ENCODE measurements at places on chromosomes 1 and 21.
A peak's percentile ranks its signal among the peaks of the same experiment; 100 is the strongest.

DNA sequence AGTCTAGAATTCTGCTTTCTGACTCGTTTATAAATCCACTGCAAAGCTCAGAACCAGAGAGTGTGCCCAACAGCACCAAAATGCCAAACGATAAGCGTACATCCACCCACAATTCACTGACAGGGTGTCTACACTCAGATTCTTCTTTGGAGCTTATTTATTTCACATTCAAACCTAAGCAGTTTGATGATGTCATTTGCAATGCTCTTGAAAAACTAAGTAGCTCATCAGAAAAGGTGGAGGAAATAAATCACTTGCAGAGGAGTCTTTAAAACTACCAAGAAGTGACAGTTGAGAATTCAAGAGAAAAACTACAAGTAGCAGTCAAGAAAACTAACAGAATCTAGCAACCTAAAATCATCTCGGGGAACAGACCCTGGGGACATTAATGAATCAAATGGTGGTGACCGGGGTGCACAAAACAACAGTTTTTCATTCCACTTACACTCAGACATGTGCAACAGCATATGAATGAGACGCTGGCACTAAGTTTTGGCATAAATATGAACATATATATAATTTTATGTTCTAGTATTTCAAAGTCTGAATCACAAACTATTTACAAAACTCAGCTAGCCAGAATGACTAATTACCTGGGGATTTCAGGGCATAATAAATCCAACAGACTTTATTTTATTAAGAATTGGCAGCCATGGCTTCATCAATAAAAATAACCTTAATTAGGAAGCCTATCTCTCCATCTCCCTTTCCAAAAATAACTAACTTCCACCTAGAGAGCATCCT, 119.4 kb downstream of the SIPA1L2 start:
- no peak for DNase-seq

DNA sequence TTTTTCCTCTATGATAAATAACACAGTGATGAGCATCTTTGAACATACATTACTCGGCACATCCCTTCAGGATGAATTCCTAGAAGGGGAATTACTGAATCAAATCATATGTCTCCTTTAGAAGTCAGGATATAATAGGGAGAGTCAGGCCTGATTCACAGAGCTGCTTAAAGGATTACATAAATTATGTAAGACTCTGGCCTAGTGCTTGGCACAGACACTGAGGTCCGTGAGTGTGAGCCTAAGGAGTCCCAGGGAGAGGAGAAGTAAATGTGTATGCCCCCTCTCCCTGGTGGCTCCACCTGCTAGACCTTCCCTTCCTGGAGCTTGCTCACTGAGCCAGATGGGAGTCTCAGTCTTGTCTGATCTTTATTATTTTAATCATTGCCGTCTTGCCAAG, 8.6 kb upstream of the FOXE3 start:
- peak; percentile 47 for DNase-seq

GRCh38 chr1:106978477-106979322, 77.8 kb upstream of the PRMT6 start:
- peak; percentile 2 for DNase-seq

- DNase-seq = peak; percentile 67
Observed at GRCh38 chr1:246930830-246931548, 759 bp downstream of the AHCTF1 start.

- no peak for DNase-seq
Observed at GRCh38 chr1:13494712-13495111, 19.1 kb downstream of the LRRC38 start.

GRCh38 chr1:25819491-25820246, at the start of gene MTFR1L:
Gene MTFR1L, plus strand, starts transcription at chr1:25819954. Its CDS starts 3,151 bp downstream, at chr1:25823105.
- peak; percentile 77 for DNase-seq

- no peak for DNase-seq
Observed at GRCh38 chr1:203040513-203041275, 14.4 kb downstream of the PPFIA4 start.

- peak; percentile 50 for DNase-seq
Observed at GRCh38 chr1:53804791-53805505, 33.1 kb downstream of the NDC1 start.

DNA sequence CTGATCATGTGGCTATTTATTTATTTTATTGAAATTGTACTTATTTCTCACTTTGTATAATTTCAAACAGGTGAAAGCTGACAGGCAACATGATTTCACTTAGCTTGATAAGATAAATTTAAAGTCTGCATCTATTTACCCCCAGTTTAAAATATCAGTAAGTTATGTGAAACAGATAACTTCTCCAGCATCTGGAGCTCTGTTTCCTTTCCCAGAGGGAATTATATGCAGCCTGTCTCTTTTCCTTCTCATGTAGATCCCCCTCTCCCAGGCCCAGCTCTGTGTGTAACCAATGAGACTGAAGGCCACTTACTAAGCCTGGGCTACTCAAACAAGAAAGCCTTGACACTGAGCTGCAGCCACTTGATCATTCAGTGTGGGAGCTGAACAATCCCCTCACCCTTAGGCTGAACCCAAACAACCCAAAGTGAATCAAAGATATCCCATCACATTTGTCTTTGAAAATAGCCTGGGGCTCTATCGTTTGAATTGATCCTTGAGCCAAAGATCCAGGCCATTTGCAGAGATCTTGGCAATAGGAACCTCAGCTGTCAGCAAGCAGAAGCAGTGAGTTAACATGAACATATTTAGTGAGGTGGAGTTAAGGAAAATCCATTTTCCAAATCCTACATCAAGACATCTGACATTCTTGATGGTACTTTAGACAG, 383.9 kb downstream of the TGFB2 start:
- DNase-seq = no peak
